Omental fat pad (tissue), 4 donors: ENCODE measurements at places on chromosomes 7 and 10.

DNA sequence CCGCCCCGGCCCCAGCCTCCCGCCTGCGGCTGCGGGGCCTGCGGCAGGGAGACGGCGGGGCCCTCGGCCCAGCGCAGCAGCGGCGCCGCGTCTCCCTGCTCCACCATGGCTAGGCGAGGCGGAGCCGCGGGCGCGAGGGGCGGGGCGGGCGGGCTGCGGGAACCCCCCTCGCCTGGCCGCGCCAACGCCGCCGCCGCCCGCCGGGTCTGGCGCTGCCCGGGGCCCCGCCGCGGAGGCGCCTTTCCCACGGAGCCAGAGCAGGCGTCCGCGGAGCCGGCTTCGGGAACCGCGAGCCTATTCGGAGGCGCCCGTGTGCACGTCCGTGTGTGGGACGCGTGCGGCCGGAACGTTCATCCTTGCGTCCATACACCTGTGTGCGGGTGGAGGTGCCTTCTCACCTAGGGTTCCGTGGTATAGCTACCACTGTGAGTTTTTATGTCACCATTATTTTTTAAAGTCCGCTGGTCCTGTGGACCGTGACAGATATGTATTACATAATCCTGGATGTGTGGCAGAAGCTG lies at the start of gene DENND11:
TSS of gene DENND11 (minus strand) at position 120 of the 521 bp plus-strand sequence. CDS start at position 107, 13 bp downstream.
- DNase-seq = no peak

DNA sequence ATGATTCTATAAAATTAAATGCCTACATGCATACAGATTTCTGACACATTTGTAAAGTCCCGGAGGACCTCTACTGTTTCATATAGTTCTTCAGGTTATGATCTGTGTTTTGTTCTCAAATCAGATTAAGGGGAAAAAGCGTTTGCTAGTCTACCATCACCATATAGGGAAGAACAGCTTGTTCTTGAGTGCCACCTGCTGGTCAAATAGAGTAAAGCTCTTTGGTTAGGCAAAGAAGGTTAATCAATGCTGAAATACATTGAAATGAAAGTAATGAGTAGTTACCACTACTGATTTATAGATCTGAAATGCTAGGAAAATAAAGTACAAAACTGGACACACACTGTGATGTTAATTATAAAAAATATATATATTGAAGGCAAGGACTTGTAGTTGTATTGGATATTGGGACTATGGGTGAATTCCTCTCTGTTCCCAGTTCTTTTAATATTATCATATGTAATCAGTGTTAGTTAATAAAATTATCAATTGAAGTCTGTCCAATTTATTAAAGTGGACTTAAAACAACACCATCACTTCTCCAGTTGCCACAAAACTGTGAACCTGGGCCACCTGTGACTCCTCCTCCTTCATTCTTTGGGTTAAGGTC lies 72.6 kb upstream of the PDLIM1 start:
- no peak for DNase-seq

- DNase-seq = no peak
Measured at GRCh38 chr10:127694580-127695193, 42.3 kb upstream of the FOXI2 start.

- DNase-seq = no peak
Measured at GRCh38 chr7:98997846-98998245, 119.5 kb downstream of the TRRAP start.

DNA sequence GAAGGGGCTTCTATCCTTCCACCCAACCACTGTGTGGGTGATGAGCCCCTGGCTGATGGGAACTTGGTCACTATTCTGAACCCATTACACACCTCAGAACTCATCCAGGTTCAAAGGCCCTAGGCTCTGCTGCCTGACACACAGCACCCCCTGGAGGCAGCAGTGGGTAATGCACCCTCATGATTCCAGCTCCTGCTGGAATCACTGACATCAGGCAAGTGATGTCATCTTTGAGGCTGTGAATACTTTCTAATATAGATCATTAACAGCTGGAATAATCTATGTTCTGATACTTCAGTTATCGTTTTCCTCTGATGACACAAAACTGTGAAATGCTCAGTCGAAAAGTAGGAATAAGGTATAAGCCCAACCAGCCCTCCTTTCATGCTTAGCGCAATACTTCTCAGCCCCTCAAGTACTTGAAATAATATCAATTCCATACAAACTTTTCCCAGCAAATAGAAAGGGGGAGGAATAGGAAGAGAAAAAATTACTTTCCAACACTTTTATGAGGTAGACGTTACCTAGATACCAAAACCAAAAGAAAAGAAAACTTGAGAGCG lies 7.5 kb upstream of the RBP3 start:
- peak; percentile 66 for DNase-seq

GRCh38 chr7:43639858-43640491 lies 57.1 kb downstream of the STK17A start:
- no peak for DNase-seq

GRCh38 chr7:130894146-130894908 lies 160.3 kb upstream of the KLF14 start:
- DNase-seq = no peak

- DNase-seq = no peak
Measured at GRCh38 chr7:143375298-143376034, 5.7 kb upstream of the ZYX start.

DNA sequence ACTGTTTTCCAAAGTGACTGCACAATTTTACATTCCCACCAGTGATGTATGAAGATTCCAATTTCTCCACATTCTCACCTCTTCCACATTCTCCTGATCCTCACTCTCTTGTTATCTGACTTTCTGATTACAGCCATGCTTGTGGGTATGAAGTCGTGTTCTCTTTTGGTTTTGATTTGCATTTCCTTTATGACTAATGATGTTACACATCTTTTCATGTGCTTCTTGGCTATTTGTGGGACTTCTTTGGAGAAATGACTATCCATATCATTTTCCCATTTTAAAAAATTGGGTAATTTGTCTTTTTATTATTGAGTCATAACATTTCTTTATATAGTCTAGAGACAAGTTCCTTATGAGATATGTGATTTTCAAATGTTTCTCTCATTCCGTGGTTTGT lies 10.5 kb upstream of the GIMAP8 start:
- no peak for DNase-seq

GRCh38 chr10:49212076-49212475 lies 23.9 kb upstream of the TMEM273 start:
- no peak for DNase-seq

GRCh38 chr7:107959527-107959898 lies 43.4 kb downstream of the LAMB1 start:
- DNase-seq = no peak

DNA sequence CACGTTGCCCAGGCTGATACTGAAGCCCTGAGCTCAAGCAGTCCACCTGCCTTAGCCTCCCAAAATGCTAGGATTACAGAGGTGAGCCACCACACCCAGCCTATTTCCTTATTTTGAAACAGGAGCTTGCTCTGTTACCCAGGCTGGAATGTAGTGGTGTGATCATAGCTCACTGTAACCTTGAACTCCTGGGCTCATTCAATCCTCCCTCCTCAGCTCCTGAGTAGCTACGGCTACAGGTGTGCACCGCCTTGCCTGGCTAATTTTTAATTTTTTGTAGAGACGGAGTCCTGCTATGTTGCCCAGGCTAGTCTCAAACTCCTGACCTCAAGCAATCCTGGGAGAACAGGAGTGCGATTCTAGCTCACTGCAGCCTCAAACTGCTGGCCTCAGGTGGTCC lies 11.7 kb downstream of the MRLN start:
- no peak for DNase-seq
